ENCODE measurements at places on chromosomes 7 and 10.

GRCh38 chr7:818031-818699, 14.1 kb upstream of the SUN1 start:
- peak; percentile 22 for DNase-seq

- DNase-seq, result peak; percentile 67
Measured at GRCh38 chr10:44125879-44126278, 259.0 kb downstream of the CXCL12 start.

GRCh38 chr7:137994216-137994615, 7.7 kb downstream of the CREB3L2 start:
- DNase-seq, result no peak

DNA sequence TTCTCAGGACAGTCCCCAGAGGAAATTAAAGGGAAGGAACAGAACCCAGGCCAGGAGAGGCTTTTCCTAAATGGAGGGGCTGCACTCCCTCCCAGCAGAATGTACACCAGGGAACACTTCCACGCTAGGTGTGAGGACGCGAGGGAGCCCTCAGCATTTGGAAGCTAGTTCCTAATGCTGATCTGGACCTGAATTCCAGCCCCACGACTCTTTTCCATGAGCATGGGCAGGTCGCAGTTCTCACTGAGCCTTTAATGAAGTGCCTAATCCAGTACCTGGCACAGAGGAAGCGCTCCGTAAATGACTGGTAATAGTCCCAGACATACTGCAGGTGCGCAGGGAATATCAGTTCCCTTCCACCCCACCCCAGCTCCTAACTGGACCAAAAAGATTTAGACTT, 1.1 kb downstream of the ALOX5 start:
- DNase-seq, result no peak

DNA sequence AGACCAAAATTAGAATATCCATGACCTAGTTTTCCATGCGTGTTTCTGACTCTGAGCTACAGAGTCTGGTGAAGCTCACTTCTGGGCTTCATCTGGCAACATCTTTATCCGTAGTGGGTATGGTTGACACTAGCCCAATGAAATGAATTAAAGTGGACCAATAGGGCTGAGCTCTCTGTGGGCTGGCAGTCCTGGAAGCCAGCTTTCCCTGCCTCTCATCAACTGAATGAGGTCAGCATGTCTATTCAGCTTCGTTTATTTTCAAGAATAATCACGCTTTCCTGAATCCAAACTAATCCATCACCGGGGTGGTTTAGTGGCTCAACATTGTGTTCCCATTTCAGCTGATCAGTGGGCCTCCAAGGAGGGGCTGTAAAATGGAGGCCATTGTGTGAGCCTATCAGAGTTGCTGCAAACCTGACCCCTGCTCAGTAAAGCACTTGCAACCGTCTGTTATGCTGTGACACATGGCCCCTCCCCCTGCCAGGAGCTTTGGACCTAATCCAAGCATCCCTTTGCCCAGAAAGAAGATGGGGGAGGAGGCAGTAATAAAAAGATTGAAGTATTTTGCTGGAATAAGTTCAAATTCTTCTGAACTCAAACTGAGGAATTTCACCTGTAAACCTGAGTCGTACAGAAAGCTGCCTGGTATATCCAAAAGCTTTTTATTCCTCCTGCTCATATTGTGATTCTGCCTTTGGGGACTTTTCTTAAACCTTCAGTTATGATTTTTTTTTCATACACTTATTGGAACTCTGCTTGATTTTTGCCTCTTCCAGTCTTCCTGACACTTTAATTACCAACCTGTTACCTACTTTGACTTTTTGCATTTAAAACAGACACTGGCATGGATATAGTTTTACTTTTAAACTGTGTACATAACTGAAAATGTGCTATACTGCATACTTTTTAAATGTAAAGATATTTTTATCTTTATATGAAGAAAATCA, 35.5 kb downstream of the CAV1 start:
- no peak for DNase-seq

DNA sequence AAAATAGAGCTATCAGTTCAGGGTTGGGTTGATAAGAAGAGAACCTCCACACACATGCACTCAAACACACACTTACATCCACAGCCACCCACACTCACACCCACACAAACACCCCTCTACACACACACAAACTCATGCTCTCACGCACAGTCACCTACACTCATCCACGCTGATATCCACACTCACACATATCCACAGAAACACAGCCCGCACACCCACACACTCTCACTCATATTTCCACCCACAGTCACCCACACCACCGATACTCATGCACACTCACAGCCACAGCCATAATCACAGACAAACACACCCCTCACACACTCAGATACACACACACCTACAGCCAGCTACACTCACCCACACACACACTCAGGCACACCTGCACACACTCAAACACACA, 333.0 kb upstream of the TPK1 start:
- no peak for DNase-seq

DNA sequence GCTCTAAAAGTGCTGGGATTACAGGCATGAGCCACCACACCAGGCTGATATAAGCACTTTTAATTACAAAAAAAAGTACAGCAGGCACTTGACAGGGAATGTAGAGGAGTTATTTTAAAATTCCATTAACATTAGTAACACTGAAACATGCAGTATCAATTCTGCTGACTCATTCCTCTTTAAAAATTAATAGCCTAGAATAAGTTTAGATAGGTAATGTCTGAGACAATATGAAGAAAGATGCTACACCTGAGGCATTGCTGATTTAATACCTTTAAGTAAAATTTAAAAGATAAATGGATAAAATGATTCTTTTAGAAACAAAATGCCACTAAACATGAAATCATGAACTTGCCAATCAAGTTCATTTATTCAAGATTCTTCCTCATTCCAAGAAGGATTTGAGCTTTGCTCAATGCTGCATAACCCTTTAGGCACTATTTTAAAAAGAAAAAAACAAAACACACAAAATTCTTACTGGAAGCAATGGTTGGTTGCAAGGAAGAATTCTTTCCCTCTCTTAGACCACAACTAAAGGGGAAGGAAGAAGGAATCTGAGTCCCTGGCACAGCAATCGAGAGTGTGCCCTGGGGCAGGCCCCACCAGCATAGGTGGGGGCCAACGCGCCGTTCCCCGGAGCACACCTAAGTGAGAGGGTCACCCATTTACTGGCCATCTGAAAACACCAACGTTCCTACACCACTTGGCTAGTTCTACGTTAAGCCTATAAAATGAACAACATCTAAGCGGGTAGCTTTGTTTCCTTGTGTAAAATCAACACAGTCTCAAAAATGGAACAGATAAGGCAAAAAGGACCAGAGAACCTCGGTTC, 26.6 kb downstream of the ESYT2 start:
- no peak for DNase-seq

- DNase-seq, result peak; percentile 1
Measured at GRCh38 chr7:109694149-109695071, 1124.7 kb downstream of the DNAJB9 start.

DNA sequence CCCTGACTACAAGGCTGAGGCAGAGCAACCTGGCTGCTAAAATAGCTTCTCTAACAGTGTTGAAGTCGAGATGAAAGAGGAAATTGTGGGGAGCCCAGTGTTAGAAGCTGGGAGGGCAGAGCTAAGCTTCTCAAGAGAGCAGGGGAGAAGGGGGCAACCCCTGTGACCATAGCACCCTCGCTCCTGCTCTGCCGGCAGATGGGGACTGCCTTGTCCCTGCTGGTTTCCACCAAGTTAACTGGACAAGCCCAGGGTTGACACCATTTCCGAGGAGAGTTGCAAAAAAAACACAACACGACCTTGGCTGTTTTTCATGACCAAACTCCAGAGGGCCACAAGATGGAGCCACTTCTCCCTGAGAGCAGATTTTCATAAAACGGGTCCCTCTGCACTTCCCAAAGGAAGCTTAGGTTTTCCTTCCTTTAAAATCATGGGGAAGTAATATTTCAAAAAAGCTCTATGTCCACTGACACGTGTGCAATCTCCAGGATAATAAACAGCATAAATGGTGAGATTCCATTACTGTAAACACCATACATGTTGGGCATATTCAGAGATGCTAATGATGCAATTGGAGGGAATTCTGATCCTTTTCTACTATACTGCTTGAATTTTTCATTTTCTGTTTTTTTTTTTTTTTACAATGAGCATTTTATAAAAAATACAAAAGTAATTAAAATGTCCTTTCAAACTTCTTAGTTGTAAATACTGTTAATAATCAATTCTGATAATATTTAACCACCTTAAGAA, 140.4 kb downstream of the PIP4K2A start:
- DNase-seq, result no peak

GRCh38 chr10:28604567-28605536, 71.9 kb downstream of the WAC start:
- no peak for DNase-seq

GRCh38 chr10:131162211-131162610, 149.3 kb downstream of the TCERG1L start:
- no peak for DNase-seq

GRCh38 chr10:475709-476454, 213.6 kb downstream of the DIP2C start:
- DNase-seq, result no peak

GRCh38 chr10:103765981-103766380, 89.4 kb downstream of the SH3PXD2A start:
- no peak for DNase-seq

DNA sequence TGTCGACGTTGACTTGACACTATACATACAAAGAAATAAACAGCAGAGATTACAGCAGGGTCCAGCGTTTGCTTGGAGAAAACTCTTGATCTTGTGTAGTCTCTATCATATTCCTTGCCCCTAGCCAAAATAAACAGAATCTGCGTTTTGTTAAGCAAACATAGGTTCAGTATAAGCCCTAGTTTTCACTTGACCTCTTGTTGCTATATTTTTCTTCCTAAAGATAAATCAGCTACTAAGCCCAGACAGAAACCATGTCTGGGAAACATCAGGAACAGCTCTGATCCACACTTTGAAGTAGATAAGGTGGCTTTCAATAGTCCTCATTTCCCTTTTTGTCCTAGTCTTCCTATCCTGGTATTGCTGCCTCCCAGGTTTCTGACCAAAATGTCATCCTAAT, 328.2 kb upstream of the MAGI2 start:
- DNase-seq, result no peak

- no peak for DNase-seq
Measured at GRCh38 chr7:114856625-114857024, 65.3 kb upstream of the MDFIC start.

DNA sequence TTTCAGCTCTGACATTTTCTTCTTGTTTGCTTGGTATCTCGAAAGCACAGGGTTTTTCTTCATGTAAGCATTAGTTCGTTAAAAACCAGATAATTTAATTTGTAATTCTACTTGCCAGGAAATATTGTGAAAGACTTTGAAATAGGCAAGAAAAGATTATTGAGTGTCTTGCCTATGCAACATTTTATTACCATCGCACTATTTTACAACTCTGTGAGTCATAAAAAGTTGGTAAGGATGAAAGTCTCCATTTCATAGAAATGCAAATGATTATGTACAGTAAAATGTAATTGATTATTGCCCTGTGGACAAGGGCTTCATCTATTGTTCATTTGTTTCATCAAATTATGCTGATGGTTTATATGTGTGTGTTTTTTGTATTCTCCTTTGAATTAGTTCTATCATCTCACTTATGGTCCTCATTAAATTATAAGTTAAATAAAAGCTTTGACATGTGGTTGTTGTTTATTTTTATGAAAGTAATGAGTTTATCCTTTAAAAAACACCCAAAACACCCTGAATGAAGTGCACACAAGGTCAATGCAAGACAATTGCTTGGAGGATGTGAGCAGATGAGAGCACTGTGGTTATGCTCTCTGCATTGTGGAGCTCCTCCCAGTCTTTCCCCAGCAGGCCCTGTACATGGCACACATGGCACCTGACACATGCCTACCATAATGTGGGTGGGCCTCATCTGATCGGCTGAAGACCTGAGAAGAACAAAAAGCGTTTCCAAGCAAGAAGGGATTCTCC, 230.8 kb downstream of the CXCL12 start:
- DNase-seq, result no peak

DNA sequence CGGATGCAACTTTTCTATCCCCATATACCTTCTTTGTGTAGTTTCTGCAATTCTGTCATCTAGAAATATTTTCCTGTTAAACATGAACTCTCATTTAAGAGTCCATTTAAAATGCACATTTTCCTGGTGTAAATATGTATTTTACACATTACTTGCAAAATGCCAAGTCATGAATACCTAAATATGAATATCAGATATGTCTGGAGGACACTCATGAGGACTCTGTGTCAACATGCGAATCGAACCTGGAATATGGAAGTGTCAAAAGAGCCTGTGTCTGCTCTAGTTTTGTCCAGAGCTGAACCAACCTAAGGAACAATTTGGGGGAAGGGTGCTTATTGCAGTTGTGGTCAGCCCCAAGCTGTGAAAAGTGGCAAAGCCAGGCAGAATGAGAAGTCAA, 163.7 kb upstream of the CELF2 start:
- no peak for DNase-seq

- peak; percentile 85 for DNase-seq
Measured at GRCh38 chr7:2399848-2400587, 3.4 kb upstream of the CHST12 start.

DNA sequence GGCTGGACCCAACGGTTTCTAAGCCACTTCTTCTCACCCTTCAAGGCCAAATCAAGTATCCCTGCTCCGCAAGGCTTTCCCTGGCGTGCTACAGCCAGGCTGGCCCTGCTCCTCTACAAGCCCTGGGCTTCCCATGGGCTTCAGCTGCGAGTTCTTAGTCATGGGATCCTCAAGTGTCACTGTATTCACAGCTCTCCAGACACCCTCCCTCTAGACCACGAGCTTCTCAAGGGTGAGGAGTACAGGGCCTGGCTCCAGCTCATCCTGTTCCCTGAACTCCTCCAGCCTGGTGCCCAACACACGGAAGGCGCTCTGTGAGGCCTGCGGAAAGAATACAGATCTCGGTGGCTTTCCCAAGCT, 38.8 kb downstream of the FAM53B start:
- DNase-seq, result no peak

DNA sequence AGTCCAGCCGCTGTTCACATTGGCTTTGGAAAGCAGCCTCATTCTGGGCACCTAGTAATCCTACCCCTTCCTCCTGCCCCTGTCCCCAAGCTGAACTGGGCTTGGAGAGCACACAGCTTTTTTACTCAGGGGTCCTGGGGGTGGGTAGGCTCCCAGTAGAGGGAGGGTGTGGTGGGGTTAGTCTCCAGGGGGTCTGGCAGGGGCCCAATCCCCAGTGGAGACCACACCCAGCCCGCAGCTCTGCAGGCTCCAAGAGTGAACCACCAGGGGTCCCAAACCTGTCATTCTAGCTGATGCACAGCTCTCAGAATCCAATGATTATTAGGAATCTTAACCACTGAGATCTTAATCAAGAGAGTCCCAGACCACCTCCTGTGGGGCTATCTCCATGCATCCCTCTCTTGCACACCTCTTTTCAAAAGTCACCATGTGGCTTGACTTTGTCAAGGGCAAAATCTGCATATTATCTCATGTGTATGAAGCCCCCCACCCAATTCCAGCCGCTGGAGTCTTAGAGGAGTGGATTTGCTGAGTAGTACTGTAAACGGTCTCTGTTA, 2.7 kb downstream of the HOXA11 start:
- no peak for DNase-seq

DNA sequence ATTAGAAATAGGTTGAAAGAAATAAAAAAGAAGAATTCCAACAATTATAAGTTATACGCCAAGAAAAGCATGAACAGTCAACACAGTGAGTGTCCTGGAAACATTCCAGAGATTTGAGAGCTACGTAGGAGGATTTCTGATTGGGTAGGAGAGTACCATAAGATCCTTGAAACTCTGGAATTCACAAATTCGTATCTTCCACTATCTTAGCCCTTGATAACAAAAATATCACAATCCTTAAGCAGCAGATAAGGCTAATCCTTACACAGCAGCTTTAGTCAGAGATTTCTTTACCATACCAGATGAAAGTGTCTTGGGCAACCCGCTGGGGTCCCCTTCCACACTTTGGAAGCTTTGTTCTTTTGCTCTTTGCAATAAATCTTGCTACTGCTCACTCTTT, 8.2 kb downstream of the TPK1 start:
- no peak for DNase-seq

Data from muscle of back (tissue), 13 donors.